ENCODE measurements at places on chromosomes 13 and 19. TPM values are rescaled to one million over a fixed set of nuclear protein-coding genes. Genes with fewer than 3 reads are reported as not detected.
A peak's percentile ranks its signal among the peaks of the same experiment; 100 is the strongest.

The TSKS gene
- polyA plus RNA-seq: 0.03 TPM

- no peak for DNase-seq
Observed at GRCh38 chr19:2097203-2097885, 629 bp downstream of the IZUMO4 start.

GRCh38 chr19:31146546-31147183 is 202.6 kb downstream of the TSHZ3 start:
- no peak for DNase-seq

DNA sequence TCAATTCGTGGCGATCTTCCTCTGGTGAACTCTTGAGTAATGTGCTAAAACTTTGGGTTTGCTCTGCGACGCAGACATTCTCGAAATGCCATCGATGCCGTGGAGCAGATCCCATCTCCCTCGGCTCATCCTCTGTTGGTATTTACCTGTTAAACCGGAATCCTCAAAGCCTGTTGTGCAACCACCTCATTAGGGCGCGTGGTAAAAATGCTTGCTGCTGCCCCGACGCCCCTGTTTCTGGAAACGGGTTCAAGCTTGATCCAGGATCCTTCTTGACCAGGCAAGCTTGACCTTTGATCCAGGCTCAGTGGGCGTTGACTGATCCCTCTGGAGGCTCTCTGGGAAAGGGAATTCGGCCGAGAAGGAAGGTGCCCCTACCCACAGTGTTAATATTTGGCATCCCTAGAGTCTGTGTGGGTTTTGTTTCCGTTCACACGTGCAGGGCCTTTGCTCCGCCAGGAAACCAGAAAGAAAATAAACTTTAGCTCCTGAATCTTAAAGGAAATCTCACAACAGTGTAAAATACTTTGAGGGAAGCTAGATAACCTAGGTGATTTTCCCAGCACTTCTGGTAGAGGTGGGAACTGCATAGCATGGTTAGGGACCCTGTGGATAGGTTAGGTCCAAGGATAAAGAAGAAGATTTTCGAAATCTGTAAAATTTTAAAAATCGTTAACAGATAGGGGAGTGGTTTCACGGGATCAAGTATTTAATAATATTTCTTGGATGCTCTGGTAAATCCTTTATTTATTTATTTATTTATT is 1.1 kb downstream of the LSM14A start:
- peak; percentile 73 for DNase-seq

- DNase-seq: no peak
Observed at GRCh38 chr13:18993884-18994660, 187.6 kb downstream of the TUBA3C start.

The CDX2 gene
- polyA plus RNA-seq: not detected

- peak; percentile 21 for DNase-seq
Observed at GRCh38 chr13:113129921-113130750, 7.5 kb downstream of the F10 start.

DNA sequence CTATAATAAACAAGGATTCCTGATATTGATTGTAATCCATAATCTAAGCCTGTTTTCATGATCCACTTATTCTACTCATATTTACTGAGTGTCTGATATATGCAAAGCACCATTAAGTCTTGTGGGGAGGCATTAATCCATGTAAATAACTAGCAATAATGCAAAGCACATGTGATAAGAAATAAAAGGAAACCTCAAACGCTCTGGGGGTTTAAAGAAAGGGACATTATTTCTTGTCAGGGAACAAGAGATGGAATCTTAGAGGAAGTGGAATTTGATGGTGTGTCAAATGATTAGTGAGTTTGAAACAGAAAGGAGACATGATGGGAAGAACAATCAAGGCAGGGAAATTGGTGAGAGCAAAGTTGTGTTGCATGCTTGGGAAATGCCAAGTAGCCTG is 57.4 kb upstream of the FLT1 start:
- no peak for DNase-seq

DNA sequence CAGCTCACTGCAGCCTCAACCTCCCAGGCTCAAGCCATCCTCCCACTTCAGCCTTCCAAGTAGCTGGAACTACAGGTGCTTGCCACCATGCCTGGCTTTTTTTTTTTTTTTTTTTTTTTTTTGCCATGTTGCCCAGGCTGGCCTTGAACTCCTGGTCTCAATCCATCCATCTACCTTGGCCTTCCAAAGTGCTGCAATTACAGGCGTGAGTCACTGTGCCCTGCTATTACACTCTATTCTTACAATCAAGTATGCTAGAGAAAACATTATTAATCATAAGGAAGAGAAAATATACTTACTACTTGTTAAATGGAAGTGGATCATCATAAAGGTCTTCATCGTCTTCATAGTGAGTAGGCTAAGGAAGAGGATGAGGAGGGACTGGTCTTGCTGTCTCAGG is 93.3 kb upstream of the DOCK9 start:
- no peak for DNase-seq
